IMR-90 (cell line): ENCODE measurements at places on chromosomes 16 and 17. TPM values are rescaled to one million over a fixed set of nuclear protein-coding genes. Genes with fewer than 3 reads are reported as not detected.

Gene YBX2
- not detected in 2 replicates for total RNA-seq

Gene CTRB2
- total RNA-seq: not detected in 2 replicates

Gene TNS4
- 0.28 TPM in 1 of 2 replicates, not detected in the other for total RNA-seq

Gene VMO1
- total RNA-seq: not detected in 2 replicates

Gene MSRB1
- 11.9 and 17.0 TPM in 2 replicates for total RNA-seq

Gene TMEM235
- total RNA-seq: not detected in 2 replicates

Gene ATP2A1
- under 0.01 TPM in 1 of 2 replicates, not detected in the other for total RNA-seq

Gene KRT9
- not detected in 2 replicates for total RNA-seq

Gene CCDC200
- total RNA-seq: not detected in 2 replicates

Gene ICAM2
- 0.28 TPM in 1 of 2 replicates, not detected in the other for total RNA-seq

Gene ATAD5
- total RNA-seq: 1.3 and 2.8 TPM in 2 replicates

Gene SEPTIN12
- not detected in 2 replicates for total RNA-seq

Gene GRAP
- total RNA-seq: under 0.01 TPM in 1 of 2 replicates, not detected in the other

Gene PRAC2
- not detected in 2 replicates for total RNA-seq

Gene SPATA32
- under 0.01 and 0.18 TPM in 2 replicates for total RNA-seq

Gene TBC1D3K
- not detected in 2 replicates for total RNA-seq

Gene BAIAP3
- 0.36 and 0.56 TPM in 2 replicates for total RNA-seq

Gene MMD
- total RNA-seq: 7.0 and 11.9 TPM in 2 replicates

Gene KRT40
- not detected in 2 replicates for total RNA-seq

Gene KIAA0753
- total RNA-seq: 17.6 and 18.3 TPM in 2 replicates

Gene SPIRE2
- 0.56 and 0.72 TPM in 2 replicates for total RNA-seq

Gene KRTAP1-1
- total RNA-seq: 0.83 and 0.90 TPM in 2 replicates

Gene ARL5C
- not detected in 2 replicates for total RNA-seq

Gene ARHGAP27
- total RNA-seq: under 0.01 and 0.56 TPM in 2 replicates

Gene PYY
- total RNA-seq: not detected in 2 replicates

Gene CTDNEP1
- total RNA-seq: 18.3 and 23.8 TPM in 2 replicates

Gene BCL6B
- total RNA-seq: not detected in 2 replicates

Gene CD300LB
- not detected in 2 replicates for total RNA-seq

Gene EVI2A
- 0.90 and 1.7 TPM in 2 replicates for total RNA-seq

Gene SOST
- not detected in 2 replicates for total RNA-seq

Gene TEKT1
- total RNA-seq: not detected in 2 replicates

Gene HSD17B2
- 0.18 and 0.28 TPM in 2 replicates for total RNA-seq

Gene PPP1R1B
- not detected in 2 replicates for total RNA-seq

Gene PLK1
- 19.4 and 20.0 TPM in 2 replicates for total RNA-seq

Gene CLDN7
- total RNA-seq: 0.56 and 1.4 TPM in 2 replicates

Gene GUCY2D
- total RNA-seq: not detected in 2 replicates

Gene RSPRY1
- total RNA-seq: 59.2 and 62.2 TPM in 2 replicates
